NCI-H1930 (cell line): ENCODE measurements at places on chromosomes 1 and 21.

GRCh38 chr1:9289711-9290485 is 2.8 kb upstream of the SPSB1 start:
- no peak for DNase-seq

DNA sequence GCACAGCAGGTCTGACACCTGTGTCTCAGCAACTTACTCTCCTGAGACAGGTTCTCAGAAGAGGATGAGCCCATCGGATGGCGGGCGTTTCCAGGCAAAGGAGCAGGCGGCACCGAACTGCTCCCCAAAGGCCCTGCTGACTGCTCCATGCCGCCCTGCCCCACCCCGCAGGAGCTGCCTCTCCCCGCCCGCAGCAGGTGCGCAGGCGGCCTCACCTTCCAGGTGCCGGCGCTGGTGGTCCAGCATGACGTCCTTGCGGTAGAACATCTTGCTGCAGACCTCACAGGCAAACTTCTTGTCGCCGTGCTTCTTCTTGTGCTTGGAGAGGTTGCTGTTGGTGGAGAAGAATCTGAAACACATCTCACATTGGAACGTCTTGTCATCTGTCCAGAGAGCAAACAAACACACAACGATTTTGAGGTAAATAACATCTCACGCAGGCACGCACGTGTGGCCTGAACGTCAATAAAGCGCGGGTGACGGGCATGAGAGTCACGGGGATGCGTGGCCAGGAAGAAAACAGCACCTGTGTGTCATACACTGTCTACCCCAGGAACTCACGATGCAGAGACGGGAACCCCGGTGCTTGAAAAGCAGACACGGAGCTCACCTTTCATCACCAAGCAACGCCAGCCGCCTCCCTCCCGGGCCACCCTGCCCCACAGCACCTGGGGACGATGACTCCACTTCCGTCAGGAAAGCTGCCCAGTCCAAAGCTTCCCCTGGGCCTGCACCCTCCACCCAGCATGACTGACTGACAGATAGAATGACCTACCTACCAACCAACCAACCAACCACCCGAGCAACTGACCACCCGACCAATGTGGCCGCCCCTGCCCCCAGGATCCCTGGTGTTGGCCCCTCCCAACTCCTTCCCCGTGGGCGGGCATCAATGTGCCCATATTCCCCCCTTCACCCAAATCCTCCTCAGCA is 50.9 kb downstream of the PRDM15 start:
- DNase-seq, result peak; percentile 2

- DNase-seq, result no peak
These were observed 19.1 kb downstream of the ILDR2 start for GRCh38 chr1:166956057-166956850.

DNA sequence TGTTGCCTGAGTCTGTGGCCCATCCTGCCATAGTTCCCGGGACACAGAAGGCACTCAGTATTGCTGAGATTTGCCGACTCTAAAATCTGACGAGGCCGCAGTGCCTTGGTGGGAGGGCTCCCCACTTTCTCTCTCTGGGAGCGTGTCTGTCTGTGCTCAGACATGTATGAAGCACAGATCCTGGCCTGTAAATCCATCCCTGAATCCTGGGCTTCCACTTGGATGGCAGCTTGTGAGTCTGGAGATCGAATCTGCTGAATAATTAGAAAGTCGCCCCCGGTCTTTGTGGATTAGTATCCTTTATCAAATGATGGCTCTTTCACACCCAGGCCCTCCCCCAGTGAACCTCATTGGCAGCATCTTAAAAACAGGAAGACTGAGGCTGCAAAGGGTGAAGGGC is 10.4 kb downstream of the UBASH3A start:
- no peak for DNase-seq

DNA sequence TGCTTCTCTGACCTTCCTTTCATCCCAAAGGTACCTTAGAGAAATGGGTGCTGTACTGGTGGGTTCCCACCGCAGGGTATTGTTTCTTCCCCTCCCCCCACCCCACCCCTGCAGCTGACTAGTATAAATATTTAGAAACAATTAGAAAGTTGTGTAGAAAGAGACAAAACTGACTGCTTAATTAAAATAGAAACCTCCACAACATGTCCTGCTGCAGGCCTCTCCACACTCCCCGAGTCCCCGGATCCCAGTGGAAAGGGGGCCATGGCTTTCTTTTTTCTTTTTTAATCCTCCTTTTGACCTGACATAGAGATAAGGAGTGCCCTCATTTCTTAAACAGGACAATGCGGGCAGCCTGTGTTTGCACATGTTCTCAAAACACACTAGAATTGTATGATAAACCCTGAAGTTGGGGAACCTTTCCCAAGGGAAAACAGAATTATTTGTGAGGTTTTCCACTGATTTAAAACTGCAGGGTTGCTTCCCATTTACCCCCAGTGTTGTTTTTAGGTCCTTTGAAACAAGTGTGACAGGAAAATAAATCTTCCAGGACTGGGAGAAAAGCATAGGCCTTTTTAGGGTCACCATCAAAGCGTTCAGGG is 1.7 kb downstream of the RHOU start:
- DNase-seq, result no peak

DNA sequence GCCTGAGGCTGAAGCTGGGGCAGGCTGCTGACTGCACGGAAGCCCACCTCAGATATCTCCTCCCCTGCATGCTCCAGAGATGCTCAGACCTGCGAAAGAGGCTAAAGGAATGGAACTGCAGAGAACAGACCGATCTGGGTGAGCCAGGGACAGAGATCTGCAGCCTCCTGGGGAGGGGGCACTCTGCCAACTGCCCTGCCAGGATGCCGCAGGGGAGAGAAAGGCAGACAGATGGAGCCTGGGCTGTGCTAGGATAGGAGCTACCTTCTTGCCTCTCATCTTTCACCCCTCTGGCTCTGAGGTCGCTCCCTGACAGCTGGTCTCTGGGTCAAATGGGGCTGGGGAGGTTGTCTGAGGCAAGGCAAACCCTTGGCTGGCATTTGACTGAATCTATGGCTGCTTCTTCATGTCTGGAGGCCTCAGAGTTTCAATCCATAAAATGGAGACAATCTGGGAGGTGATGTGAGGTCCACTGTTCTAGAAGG is 238.2 kb downstream of the GRIK3 start:
- DNase-seq, result no peak

DNA sequence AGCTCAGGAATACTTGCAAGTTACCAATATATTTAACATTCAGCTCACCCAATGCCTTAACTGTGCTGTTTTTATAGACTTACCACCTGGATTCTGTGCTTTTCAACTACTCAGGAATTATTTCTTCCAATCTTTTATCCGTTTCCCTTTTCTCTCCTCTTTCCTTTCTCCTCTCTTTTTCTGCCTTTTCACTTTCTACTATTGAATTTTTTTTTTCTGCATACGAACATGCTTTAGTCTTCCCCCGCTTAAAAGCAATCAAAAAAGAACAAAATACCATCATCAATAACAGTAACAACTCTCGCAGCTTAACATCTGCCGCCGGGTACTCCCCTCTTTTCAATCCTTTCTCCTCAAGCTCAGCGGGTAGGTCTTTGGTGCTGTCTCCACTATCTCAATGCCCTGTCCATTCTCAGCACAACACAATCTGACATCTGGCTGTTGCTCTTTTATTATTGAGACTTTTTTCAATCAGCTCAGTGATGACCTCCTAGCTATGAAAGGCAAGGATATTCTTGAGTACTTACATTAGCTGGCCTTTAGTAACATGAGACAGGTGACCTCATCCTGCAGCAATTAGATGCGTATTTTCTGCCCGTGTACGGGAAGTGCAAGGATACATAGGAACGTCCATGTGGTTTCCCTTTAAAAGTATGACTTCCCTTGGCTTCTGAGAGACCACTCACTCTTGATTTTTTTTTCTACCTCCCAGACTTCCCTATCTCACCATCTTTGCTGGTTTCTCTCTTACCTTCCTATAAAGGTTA is 40.2 kb upstream of the SIPA1L2 start:
- DNase-seq, result no peak

- no peak for DNase-seq
These were observed 128.8 kb downstream of the KCNJ6 start for GRCh38 chr21:37787456-37787855.
